Pons (tissue), 1 donor: ENCODE measurements at places on chromosomes 16 and 17.

DNA sequence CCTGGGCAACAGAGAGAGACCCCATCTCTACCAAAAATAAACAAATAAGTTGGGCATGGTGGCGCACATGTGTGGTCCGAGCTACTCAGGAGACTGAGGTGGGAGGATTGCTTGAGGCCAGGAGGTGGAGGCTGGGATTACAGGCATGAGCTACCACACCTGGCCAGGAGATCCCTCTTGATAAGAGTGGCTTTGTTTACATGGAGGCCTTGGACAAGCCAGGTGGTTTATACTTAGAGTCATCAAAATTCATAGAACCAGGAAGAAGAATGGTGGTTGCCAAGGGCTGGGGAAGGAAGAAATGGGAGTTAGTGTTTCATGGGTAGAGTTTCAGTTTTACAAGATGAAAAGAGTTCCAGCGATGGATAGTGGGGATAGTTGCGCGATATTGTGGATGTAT lies 8.8 kb upstream of the ZFP1 start:
- DNase-seq: no peak

DNA sequence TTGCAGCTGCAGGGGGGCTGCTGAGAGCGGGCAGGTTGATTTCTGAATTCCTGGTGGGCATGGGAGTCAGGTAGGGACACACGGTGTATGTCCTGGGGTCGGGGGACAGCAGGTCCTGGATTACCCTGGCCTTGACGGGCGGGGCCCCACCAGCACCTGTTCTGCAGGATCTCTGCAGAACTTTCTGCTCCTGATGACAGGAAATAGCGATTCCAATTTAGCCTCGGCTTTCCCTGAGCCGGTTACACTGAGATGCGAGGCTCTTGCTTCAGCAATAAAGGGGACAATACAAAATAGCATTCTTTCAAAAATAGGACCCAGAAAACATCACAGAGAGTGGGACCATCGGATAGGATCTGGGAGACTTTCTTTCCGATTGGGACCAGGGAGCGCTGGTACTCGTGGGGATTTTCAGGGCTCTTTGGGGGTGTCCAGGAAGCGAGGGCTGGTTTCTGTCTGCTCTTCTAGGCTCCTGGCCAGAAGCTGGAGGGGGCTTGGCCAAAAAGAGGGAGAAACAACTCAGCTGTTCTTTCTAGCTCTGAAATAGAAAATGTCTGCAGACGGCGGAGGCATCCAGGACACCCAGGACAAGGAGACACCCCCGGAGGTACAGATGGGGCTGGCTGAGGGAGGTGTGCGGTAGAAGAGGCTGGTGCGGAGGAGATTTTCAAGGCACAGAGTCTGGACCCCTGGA lies 642 bp downstream of the ZNF205 start:
- DNase-seq: no peak

GRCh38 chr17:733743-734142 lies 1.3 kb downstream of the TLCD3A start:
- DNase-seq: no peak

DNA sequence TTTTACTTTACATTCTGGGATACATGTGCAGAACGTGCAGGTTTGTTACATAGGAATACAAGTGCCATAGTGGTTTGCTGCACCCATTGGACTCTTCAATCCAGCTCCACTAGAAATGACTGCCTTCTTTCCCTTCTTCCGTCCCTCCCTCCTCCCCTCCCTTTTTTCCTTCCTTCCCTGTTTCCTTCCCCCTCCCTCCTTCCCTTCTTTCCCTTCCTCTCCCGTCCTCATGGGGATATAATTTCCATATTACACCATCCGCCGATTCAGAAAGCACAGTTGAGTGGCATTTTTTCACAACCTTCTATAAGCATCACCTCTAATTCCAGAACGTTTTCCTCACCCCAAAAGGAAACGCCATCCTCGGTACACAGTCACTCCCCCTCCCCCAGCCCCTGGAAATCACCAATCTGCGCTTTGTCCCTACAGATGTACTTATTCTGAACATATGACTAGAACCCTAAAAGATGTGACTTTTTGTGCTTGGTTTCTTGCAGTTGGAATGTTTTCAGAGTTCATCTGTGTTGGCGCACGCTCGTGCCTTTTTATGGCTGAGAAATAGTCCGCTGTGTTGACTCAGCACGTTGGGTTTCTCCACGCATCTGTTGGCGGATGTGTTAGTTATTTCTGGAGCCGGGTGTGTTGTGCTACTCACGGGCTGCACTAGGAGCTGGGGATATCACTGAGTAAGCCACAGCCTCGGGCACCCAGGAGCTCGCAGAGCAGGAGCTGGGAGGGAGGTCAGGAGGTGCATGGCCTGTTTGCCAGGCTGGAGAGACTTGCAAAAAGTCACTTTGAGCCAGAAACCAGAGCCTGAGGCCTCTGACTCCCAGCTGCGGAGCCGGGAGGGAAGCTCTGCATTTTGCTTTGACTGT lies 336.4 kb downstream of the SEC14L1 start:
- DNase-seq: no peak

- no peak for DNase-seq
Observed at GRCh38 chr16:50102051-50102746, 36.4 kb downstream of the HEATR3 start.

GRCh38 chr17:38703742-38704605 lies 1.1 kb upstream of the MLLT6 start:
- peak; percentile 37 for DNase-seq

DNA sequence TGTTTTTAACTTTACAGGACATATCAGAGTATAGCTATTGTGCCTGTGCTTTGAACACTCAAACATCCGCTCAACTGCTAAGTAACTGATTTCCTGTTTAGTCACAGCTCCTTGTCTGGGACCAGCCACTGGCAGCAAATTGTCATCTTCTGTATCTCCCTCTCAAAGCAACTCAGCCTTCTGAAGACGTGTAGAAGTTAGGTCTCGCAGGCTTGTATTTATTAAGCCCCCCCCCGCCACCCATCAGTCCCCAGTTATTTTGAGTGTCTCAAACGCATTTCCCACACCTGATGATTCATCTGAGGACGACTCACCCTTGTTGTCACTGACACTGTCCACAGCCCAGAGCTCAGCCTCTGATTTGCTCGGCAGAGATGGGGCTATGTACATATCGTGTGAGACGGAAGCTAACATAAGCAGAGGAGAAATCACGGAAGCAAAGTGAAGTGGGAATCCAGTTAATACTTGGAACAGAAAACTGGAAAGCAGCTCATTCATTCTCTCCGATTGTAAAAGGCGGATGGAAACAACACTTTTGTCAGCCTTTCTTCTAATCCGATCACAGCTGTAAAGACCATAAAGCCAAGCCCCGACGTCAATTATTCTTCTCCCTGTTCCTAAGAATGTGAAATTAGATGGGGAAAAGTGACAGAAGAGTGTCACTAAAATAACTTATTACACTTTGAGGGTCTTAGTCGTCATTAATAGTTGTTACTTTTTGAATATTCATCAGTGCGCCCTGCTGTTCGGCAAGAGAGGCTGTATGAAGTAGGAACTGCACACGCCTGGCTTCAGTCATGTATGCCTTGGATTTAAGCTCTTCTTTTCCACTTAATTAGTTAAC lies 64.2 kb downstream of the PITPNC1 start:
- no peak for DNase-seq

- peak; percentile 32 for DNase-seq
Observed at GRCh38 chr16:67481561-67482232, 740 bp upstream of the ATP6V0D1 start.

DNA sequence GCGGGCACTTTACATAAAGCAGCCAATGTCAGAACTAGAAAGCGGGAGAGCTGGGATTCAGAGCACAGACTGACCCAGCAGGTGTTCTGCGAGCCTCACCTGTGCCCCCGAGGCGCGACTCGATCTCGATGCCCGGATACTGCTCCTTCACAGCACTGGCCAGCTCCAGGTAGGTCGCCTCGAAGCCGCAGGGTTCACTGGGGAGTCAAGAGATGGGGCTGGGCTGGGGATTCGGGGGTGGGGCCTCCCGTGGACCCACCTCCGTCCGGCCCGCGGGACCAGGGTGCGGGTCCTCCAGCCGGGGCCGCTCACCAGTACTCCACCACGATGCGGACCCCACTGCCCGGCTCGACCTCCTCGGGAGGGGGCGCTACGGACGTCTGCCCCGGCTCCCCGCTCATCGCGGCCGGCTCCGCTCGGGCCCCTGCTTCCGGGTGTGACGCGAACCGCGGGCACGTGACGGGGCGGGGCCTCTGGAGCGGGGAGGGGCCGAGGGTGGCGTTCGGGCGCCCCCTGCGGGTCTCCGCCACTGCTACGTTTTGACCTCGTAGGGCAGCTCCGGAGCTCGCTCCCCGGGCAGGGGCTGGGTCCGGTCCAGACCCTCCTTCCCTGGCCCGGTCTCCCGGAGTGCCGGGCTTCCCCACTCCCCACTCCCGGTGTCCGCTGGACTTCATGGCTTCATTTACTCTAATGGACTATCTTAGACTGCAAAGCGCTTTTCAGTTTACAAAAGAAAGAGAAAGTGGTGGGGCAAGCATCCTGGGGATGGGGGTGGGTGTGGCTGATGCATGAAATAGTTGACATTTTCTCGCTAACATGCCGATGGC lies at the start of gene MIEN1:
MIEN1 (minus strand) TSS at position 438 of the 827 bp plus-strand sequence; CDS start at position 401, 37 bp downstream.
- peak; percentile 74 for DNase-seq

DNA sequence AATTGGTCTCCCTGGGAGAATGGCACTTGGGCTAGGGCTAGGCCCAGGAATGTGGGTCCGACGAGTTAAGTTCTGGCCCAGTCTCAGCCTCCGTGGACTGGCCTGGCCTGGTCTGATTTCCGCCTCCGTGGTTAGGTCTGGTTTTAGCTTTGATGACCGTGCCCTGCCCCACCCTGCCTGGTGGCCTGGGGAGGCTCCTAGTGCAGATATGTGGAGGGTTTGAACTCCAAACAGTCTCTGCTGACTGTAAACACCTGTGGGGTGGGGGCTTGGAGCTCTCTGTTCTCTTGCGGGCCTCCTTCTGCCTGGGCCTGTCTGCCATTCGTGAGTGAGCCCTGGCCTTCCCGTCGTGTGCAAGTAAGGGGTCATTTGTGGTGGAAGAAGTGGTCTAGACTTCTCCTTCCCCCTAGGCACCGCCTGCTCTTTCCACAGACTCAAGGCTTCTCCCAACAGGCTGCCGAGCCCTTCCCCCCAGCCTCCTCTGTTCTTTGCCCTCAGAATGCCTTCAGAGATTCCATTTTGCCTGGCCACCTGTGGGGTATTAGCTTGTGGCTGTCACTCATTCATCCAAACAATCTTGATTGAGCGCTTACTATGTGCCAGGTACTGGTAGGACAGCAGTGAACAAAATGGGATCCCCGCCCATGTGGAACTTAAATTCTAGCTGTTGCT lies 1.6 kb downstream of the ATP6V0C start:
- no peak for DNase-seq

- no peak for DNase-seq
Observed at GRCh38 chr16:83306961-83307593, 500.7 kb upstream of the HSBP1 start.

DNA sequence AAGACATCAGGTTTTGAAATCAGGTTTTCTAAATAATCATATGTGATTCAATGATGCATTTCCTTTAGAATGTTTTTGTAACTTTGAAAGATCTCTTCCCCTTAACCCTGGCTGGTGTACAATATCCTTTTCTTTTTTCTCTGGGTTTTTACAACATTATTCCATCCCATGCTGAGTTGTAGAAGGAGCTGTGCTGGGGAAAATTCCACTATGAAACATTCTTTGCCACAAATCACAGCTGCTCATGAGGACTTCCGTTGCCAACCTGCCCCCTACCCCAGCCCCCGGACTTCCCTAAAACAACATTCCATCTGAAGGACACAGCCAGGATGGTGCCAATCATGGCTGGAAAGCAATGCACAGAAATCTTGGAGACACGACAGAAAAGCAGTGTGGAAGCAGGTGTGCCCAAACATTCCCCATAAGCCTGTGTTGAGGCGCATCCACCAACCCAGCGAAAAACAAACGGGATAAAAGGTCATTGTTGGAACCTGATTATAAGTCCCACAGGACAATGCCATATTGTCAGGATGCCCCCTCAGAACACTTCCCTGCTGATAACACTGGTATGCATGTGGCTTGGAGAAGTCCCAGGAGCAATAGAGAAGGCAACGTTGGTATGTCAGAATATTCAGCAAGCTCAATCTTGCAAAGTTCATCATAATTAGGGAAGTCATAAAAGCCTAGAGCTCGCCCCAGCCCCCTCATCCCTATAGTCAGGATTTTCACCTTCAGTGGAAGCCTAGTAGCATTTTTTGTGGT lies 475.0 kb downstream of the HS3ST3B1 start:
- DNase-seq: no peak

DNA sequence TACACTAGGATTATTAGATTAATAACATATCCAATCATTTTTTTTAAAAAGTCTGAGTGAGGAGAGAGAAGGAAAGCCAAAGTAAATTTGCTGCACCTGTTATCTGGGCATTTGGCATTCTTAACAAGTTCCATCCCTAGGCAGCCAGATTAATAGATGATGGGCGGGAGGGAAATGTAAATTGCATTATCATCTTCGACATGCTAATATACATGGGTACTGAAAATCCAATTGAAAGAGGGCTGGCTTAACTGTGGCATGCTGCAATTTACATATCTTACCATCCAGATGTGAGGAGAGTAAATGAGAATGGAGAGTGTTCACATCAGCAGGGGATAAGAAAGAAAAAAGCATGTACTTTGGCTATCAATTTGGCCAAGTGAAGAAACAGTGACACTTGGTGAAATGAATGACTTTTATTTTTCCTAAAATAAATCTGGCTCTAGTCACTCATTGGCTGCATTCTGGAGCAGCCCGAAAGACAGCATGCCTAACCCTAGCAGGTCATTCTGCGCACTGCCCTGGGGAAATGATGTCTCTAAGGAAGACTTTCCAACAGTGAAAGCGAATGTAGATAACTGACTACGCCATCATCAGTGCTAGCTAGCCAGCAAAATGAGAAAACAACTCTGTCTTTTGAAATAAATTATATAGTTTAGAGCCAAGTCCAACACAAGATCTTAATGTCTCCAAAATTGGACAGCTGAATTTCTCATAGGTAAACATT lies 57.9 kb downstream of the HYDIN start:
- no peak for DNase-seq

- no peak for DNase-seq
Observed at GRCh38 chr16:2468233-2468724, 2.8 kb upstream of the NTN3 start.

GRCh38 chr16:72908362-72909167 lies 139.4 kb downstream of the ZFHX3 start:
- DNase-seq: no peak

GRCh38 chr17:40932608-40933007 lies 4.8 kb downstream of the KRT23 start:
- DNase-seq: peak; percentile 38

DNA sequence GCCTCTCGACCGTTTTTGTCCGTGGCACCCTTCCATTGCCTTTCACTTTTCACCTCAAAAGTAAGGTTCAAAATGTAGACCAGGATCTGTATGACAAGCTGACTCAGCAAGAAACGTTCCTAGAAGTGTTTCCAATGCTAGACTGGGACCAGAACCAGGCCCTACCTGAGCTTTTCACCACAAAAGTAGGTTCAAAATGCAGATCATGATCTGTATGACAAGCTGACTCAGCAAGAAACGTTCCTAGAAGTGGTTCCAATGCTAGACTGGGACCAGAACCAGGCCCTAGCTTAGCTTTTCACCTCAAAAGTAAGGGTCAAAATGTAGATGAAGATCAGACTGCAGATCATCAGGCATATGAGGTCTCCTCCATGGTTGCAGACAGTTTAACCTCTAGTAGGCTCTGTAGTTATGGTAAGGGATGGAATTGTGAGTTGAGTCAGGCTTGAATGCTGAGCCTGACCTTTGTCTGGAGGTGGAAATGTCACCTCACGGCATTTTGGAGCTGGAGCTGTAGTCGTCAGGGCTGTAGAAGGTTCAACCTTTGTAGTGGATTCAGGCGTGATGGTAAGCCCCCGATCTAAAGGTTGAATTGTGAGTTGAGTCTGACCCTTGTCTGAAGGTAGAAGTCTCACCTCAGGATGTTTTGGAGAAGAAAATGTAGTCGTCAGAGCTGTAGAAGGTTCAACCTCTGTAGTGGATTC lies 50.2 kb upstream of the TMEM97 start:
- DNase-seq: no peak
